ENCODE measurements at places on chromosomes 6 and 20.

GRCh38 chr6:157711060-157711459, 112.0 kb upstream of the SNX9 start:
- DNase-seq, result no peak

DNA sequence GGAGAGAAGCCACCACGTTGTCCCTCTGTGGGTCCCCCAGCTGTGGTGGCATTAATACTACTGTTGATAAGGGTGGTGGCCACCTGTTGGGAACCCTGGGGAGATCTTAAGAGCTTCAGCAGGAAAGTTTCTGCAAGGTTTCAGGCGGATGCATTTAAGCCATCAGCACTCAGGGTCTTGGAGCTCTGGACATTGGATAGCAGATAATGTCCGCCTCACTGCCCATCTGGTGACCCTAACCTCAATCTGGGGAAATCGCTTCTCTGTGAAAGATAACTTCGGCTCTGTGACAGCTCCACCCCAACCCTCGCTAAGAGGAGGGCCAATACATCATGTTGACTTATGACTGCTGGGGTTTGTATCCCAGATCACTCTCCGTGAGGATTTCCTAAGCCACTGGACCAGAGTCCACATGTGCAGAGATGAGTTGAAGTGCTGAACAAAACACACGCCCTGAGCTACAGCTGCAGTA, 92.9 kb downstream of the FOXC1 start:
- no peak for DNase-seq

GRCh38 chr20:56426026-56426425, 14.0 kb downstream of the CASS4 start:
- no peak for DNase-seq

- DNase-seq, result no peak
Measured at GRCh38 chr6:16658348-16659034, 102.8 kb downstream of the ATXN1 start.

- DNase-seq, result no peak
Measured at GRCh38 chr20:31602431-31602778, 2.7 kb upstream of the ID1 start.

DNA sequence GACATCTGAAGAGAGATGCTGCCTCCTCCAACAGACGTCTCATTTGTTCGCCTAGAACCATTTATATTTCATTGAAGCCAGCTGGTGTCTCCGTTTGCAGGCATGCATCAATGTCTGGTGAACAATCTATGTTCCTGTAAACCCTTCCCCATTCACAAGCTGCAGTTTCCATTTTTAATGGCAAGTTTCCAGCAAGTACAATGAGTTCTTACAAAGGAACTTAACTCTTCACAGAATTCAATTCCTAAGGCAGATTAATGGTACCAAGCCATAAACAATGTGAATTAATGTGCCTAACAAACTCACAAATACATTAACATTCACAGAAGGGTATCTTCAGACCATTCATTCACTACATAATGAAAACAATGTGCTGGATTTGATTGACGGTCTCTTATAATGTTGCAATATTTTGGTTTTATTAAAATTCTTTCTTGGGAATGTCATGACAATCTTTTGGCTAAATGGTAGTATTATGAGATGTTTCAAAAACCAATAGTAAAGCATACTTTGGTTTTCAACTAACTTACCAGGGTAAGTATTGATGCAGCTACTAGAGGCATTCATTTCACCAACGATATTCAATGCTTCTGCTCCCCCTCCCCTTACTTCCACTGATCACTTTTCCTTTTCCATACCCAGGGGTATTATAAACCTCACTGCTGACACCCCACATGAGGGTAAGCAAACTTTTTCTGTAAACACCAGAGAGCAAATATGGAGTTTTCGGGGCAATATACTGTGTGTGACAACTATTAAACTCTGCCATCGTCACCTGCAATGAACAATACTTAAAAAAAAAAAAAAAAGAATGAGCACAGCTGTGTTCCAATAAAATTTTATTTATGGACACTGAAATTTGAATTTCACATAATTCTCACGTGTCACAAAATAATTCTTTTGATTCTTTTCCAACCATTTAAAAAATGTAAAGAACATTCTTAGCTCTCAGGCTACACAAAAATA, 4.2 kb downstream of the AKIRIN2 start:
- peak; percentile 99 for DNase-seq

DNA sequence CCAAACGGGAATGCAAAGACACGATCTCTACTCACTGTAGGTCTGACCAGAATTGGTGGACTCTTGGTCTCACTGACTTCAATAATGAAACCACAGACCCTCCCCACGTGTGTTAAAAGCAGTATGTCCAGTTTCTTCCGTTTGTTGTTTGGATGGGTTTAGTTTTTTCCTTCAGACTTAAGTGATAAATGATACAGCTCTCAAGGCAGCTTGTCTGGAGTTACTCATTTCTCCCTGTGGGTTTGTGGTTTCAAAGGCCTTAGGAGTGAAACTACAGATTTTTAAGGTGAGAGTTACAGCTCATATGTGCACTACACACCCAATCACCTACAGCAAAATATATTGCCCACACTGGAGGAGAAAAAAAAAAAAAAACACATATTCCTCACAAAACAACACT, 86.7 kb upstream of the STMND1 start:
- peak; percentile 67 for DNase-seq

DNA sequence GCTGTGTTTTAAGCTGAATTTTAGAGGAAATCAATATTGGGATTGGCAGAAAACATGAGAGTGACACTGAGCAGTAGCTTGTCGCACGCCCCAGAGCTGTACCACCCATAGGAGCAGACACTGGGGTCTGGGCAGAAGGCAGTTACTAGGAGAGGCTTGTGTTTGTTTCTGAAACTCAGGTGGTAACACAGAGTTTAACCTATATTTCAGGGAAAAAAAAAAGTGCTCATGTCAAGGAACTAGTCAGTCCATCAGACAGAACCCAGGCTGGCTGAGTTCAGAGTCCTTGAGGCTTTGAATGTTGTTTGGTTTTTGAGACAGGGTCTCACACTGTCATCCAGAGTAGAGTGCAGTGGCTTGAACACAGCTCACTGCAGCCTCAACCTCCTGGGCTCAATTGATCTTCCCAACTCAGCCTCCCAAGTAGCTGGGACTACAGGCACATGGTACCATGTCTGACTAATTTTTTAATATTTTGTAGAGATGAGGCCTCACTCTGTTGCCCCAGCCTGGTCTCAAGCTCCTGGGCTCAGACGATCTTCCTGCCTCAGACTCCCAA, 6.6 kb downstream of the SLC22A1 start:
- DNase-seq, result no peak

DNA sequence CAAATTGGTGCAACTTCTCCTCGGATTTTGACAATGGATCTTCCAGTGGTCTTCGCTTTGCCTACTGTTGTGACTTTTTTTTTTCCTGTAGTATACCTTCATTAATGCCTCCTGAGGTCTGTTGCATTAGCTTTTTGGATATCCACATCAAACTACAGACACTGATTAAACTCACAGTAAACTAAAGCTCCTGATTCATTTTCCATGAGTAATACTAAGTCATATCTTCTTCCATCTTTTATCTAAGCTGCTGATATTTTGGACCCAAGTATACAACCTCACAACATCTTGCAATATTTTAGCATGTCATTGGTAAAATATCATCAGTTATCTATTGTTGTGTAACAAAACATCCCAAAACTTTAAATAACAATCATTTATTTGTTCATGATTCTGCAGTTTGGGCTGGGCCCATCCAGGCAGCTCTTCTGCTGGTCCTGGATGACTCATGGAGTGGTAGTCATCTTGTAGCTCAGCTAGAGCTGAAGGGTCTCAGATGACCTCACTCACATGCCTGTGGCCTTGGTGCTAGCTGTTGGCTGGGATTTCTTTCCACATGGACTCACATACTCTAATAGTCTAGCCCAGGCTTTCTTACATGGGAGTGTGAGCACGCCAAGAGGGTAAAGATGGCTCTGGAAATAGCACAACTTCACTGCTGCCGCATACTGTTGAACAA, 78.3 kb upstream of the SRSF6 start:
- peak; percentile 81 for DNase-seq

GRCh38 chr6:130794738-130795137, 32.5 kb upstream of the SMLR1 start:
- no peak for DNase-seq

DNA sequence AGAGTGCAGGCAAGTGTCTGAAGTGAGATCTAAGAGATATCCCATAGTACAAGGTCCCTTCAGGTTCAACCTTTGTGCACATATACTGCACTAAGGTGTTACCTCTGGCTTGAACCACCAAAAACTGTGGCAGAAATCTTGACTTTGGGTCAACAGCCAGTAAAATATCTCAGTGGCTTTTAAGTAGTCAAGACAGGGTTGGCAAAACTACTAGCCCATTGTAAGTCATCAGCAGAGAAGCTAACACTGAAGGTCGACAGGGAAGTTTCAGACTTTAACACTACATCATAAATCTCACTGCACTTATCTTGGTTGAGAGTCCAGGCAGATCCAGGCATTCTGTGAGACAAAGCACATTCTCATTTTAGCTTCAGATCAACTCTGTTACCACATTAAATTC, 1684.7 kb downstream of the HACE1 start:
- DNase-seq, result no peak

- no peak for DNase-seq
Measured at GRCh38 chr6:144305567-144305966, 20.4 kb downstream of the UTRN start.

- no peak for DNase-seq
Measured at GRCh38 chr6:158920311-158920905, 79.6 kb downstream of the RSPH3 start.

DNA sequence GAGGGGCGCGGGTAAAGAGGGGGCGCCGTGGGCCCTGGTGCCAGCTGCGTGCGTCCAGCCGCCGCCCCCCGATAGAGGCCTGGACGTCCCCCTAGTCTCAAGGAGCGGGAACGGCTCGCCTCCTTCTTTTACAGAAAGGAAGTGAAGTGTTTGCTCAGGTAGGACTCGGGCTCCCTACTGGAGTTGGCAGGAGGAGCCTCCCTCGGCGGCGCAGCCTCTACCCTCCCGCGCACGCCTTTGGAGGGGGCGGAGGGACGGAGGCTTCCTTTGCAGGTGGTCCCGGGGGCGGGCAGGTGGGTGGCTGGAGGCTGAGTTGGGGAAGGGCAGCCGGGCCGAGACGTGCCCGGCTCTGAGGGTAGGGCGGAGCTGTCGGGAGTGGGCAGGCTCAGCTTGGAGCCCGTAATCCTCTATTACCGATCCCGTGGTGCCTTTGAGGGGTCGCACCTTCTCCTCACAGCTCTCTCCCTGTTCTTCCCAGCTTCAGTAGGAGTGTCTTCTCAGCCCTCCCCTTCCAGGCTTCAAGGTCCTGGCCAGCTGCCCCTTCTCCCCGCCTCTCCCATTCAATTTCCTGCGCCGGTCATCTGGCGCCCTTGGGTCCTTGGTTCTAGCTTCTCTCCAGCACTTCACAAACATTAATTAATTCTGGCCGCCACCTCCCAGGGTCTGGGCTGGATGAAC, 728 bp downstream of the ITPR3 start:
- no peak for DNase-seq

- DNase-seq, result no peak
Measured at GRCh38 chr6:142265476-142265875, 36.3 kb upstream of the ADGRG6 start.

DNA sequence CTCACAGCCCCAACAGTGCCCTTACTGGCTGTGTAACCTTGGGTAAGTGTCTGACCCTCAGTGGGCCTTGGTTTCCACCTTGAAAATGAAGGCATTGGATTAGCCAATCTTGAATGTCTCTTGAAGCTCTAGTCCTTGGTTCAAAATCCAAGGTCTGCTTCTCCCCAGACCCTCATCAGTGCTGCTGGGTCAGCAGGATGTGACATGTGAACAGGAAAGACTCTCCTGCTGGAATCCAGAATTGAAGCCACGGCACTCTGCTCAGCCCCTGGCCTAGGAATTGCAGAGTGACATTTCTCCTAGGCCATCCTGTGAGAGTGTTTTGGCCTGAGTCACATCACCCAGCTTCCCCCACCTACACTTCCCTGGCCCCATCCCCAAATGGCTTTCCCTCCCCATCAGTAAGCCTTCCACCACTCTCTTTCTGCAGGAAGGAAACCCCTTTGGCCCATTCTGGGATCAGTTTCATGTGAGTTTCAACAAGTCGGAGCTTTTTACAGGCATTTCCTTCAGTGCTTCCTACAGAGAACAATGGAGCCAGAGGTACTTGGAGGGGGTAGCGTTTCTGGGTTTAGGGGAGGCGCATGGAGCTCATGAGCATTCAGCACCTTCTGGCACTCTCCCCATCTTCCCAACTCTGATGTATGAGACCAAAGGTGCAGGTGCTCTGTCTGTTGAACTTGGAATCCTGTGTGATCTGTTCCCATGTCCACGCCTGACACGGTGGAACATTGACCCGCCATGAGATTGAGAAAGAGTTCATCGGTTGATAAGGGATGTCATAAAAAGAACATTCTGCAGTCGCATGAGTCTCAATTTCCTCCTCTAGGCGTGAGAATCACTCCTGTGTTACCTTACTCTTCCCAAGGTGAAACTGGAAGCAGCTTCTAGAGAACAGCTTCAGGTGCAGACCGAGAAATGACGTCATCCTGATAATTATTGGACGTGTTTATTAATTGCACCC, 8.8 kb downstream of the POFUT1 start:
- DNase-seq, result no peak

DNA sequence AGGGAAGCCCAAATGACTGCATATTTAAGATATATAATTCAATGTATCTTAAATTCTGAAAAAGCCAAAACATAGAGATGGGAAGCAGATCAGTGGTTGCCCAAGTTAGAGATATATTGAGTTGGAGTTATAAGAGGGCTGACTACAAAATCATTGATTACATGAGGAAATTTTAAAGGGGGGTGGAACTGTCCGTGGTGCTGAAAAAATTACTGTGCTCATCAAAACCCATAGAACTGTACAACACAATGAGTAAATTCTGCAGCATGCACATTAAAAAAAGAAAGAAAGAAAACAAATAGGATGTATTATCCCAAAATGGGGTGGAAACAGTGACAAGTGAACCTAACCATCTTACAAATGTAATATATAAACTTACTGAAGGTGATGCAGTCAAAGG, 100.9 kb downstream of the FUT9 start:
- no peak for DNase-seq

Measured in fibroblast of skin of left quadriceps (primary cell).